ENCODE measurements at places on chromosomes 6 and 20. TPM values are rescaled to one million over a fixed set of nuclear protein-coding genes. Genes with fewer than 3 reads are reported as not detected.

DNA sequence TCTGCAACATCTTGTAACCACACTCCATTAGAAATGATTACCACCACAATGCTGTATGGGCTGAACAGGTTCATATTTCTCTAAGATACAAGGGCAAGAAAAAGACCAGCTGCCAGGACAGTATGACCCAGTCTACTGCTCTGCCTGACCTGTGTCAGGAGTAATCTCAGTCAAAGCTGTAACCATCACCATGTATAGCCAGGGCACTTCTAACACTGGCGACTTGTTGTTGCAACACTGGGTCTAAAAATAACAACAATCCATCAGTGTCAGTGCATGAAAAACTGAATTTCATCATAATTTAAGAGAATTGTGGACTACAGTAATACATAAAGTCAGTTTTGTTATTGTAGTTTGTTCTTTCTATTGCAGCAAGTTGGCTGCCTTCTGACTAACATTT lies 738.6 kb upstream of the ADGRB3 start:
- no peak for DNase-seq

- DNase-seq, result no peak
Observed at GRCh38 chr6:40376113-40376650, 211.0 kb downstream of the LRFN2 start.

DNA sequence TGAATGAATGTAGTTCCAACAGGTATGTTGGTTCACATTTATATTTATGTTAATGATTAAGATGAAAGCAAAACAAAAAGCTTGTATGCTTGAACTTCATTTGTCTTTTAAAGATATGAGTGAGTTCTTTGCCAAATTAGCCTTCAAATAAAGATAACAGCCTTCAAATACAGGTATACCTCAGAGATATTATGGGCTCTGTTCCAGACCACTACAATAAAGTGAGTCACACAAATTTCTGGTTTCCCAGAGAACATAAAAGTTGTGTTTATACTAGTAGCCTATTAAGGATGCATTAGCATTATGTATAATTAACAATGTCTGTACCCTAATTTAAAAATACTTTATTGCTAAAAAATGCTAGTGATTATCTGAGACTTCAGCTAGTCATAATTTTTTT lies 245.3 kb upstream of the MAN1A1 start:
- no peak for DNase-seq

DNA sequence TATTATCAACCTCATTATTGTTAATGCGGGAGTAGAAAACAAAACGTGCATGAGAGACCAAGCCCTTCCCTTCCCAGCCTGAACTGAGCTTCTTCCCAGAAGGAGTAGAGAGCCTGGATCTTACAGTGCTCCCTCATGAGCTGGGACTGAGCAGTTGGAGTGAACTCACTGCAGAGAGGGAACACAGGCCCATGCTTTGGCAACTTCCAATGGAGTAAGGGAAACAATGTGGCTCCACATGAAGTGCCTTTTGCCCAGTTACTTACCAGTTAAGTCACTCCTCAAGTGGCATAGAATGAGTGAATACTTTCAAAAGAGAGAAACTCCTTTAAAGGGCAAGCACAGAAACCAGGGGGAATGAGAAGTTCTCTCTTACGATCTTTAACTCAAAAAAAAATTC lies 12.4 kb downstream of the FHL5 start:
- DNase-seq, result no peak

- DNase-seq, result no peak
Observed at GRCh38 chr20:51500936-51501335, 41.6 kb downstream of the NFATC2 start.

DNA sequence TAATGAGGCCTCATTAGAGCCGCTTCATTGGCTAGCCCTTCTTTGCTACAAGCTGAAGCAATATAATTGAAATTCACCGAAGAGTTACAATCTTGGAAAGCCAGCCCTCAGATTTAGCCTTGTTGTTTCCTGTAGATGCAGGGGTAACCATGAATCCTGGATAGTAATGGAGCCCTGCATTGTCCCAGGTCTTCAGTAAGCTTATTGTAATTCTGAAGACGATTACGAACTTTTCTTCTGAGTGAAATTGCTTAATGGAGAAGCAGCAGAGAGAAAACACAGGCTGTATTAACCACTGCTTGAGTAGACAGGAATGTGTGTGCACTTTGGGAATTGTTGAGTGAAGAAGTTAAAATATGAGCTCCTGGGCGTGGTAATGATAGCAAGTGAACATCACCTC lies 26.3 kb upstream of the NAA20 start:
- DNase-seq, result no peak

- no peak for DNase-seq
Observed at GRCh38 chr6:90295854-90296340, 746 bp downstream of the BACH2 start.

DNA sequence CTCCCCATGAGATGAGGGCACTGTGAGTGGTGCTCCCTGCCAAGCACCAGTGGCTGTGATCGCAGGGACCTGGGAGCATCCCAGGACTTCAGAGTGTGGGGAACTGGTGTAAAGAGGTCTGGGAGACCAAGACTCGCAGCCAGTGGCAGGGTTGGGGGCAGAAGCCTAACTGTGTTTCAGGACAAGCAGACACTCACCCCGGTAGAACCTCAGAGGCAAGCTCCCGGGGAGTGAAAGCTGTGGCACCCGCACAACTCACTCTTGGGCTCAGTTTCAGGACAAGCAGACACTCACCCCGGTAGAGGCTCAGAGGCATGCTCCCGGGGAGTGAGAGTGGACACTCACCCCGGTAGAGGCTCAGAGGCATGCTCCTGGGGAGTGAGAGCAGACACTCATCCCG lies 112.8 kb downstream of the ASXL1 start:
- DNase-seq, result no peak

- no peak for DNase-seq
Observed at GRCh38 chr6:113095841-113096240, 748.7 kb downstream of the RFPL4B start.

- no peak for DNase-seq
Observed at GRCh38 chr6:103215847-103216246, 1643.9 kb downstream of the HACE1 start.

DNA sequence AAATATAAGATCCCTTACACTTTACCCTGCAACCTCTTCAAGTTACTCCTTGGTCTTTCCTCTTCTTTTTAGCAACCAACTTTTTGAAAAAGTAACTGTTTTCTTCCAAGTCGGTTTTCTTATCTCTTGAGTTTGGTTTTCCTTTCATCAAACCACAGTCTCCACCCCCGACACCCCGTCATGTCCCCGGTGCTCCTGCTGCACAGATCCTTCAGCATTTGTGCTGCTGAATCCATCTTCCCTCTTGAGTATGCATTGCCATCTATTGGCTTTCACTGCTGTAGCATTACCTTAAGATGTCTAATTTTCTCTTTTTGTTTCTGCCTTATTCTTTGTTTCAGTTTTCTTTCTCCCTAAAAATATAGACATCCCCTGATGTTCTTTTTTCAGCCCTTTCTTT lies 11.9 kb upstream of the TNFRSF21 start:
- no peak for DNase-seq

DNA sequence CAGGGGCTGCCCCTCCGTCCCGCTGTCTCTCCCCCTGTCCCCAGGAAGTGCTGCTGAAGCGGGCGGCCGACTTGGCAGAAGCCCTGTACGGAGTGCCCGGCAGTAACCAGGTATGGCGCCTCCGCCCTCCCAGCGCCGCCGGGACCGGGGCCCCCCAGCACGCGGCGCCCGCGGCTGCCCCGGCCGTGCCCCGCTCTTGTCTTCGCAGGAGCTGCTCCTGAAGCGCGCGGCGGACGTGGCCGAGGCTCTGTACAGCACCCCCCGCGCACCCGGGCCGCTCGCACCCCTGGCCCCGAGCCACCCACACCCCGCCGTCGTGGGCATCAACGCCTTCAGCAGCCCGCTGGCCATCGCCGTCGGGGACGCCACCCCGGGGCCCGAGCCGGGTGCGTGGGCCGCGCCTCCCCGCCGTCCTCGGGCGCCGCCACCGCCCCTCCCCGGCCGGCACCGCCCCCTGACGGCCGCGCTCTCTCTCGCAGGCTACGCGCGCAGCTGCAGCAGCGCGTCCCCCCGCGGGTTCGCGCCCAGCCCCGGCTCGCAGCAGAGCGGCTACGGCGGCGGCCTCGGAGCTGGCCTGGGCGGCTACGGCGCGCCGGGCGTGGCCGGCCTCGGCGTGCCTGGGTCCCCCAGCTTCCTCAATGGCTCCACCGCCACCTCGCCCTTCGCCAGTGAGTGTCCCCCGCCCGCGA lies 48.4 kb downstream of the CPXM1 start:
- DNase-seq, result no peak

HSPA1B gene
- 120 TPM for total RNA-seq

UBR2 gene
- 36.1 TPM for total RNA-seq

ADRM1 gene
- 184 TPM for total RNA-seq

KHDC1L gene
- not detected for total RNA-seq

Data from esophagus muscularis mucosa (tissue), 4 donors.